Stimulated activated CD4-positive, alpha-beta T cell treated with anti-CD3 and anti-CD28 coated beads, Interleukin-4, amount 100 ng/mL, for 24 hours (primary cell): ENCODE measurements at places on chromosomes 3 and 15.

DNA sequence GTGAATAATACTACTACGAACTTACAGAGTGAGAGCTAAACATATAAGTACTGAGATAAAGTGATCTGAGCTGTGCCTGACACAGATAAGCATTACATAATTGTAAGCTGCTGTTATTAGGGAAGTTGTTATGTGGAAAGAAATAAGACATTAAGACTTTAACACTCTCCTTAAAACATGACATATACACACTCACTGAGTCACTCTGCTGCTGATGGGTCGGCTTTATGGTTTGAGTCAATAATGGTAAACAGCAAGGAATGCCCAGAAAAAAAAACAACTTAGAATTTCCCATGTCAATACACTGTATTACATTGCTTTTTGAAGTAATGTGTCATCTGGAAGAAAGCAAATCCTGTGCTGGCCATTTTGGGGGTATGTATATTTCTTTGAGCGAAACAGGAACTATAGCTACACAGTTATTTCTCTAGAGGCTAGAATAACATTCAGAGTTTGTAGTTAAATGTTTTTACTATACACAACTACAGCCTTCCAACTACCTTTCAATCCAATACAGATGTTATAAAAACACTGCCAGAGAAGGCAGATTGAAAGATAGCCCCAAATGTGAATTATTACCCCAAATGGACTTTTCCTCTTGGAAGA lies 22.8 kb upstream of the SPRED1 start:
- DNase-seq, result no peak

DNA sequence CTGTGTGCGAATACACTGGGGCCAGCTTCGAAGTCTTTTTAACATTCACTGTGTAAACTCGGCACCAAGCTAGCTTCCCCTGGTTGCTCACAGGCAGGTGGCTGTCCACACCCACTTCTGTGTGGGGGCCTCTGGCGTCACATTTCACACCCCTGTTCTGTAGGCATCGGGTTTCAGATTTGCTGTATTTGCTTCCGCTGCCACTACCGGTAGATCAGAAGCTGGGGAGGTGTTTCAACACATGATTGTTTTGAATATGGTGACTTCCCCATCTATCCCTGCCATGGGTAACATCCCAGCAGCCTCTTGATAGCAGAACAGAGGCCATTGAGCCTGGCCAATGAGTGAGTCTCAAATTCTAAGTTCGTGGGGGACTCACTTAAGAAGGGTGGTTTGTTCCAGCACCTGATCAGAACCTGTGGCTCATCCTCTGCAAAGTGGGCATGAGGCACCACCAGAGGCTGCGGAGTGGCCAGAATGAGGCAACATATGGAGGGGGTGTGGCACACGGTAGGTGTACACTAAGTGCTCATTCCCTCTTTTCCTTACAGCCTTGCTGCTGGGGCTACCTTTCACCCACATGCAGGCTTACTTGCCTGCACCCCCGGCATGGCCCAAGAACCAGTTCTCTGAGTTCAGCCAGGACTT lies 61.5 kb downstream of the IQSEC1 start:
- DNase-seq, result peak; percentile 86

GRCh38 chr3:9978710-9979305 lies 7.8 kb downstream of the EMC3 start:
- no peak for DNase-seq

DNA sequence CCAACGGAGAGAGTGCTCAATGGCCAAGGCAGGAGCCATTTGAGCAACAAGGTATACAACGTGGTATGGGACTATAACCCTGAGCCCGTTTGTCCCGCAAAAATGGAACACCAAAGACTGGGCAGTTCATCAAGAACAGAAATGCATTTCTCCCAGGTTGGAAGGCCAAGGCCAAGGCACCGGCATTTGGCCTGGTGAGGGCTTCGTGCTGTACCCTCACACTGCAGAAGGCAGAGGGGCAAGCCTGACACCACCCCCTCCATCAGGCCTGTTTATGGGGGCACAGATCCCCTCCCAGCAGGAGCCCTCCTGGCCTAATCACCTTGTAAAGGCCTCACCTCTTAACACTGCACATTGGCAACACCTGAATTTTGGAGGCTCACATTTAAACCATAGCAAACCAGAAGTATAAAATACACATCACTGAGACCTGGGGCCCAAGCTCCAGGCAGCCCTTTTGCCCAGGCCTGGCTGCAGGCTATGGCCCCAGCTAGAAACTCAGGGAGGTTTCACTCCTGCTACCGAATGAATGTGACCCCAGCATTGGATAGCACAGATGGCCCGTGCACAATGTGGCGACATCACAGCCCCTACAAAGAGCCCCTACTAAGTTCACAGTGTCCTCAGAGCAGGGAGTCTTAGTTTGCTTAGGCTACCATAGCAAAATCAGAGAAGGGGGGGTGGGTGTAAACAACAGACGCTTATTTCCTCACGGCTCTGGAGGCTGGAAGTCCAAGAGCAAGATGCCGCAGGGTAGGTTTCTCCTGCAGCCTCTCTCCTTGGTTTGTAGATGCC lies 47.1 kb downstream of the KLF15 start:
- no peak for DNase-seq

- no peak for DNase-seq
Observed at GRCh38 chr3:140085001-140085400, 150.0 kb downstream of the CLSTN2 start.

DNA sequence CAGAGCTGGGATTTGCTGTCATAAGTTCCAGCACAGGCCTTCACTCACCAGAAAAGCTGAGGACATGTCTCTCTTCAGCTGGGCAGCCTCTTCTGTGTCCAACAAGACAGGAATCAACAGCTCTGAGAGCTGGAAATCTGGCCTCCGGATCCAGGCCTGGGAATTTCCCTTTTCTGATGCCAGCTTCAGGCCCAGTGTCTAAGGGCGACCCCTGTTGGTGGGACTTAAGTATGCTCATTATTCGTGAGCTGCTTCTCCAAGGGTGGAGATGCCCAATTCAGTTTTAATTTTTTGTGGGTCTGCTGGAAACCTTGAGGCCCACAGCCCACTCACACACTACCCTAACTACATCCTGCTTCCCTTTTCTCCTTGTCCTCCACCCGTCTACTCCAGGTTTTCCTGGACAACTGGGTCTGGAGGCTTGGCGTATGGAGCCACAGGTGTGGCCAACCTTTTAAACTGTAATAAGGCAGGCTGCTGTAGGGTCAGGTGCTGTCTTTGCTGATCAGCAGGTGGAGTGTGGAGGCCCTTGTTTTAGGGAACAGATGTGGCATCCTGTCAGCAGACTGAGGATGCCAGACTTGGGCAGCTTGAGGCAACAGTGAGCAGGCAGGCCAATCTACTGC lies 2.6 kb upstream of the CEMIP start:
- DNase-seq, result peak; percentile 74
